ENCODE measurements at places on chromosomes 1 and 21.

DNA sequence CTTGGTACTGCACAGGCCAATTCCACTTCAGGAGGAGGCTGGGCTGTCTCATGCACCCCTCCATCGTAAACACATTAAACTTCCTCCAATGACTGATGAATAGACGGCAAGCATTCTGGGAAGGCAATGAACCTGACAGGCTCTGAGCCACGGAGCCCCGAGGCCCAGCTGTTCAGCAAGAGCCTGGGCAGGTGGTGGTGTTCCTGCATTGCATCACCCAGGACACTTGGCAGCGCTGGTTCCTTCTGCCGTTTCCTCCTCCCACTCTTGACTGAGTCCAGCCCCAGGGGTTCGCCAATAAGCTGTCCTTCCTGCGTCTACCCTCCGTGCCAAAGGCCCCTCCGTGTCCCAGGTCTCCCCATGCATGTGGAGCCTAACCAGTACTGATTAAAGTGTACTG is 109.8 kb downstream of the JAK1 start:
- DNase-seq = no peak

DNA sequence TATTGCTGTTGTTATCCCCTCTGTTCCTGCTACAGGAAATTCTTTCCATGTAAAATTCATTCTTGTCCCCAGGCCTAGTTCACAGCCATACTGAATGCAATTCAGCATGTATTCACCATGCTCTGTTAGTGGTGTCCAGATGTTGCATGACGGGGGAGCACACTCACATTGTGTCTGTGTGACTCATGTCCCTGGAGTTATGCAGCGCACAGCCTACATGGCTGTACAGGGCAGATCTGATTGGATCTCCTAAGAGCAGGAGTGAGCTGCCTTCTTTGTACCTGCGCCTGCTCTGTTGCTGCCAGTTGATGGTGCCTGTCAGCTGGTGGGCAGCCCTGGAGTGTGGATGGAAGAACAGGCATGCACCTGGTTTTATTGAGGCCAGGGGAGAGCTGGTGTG is 17.6 kb downstream of the HTR6 start:
- DNase-seq = peak; percentile 80

DNA sequence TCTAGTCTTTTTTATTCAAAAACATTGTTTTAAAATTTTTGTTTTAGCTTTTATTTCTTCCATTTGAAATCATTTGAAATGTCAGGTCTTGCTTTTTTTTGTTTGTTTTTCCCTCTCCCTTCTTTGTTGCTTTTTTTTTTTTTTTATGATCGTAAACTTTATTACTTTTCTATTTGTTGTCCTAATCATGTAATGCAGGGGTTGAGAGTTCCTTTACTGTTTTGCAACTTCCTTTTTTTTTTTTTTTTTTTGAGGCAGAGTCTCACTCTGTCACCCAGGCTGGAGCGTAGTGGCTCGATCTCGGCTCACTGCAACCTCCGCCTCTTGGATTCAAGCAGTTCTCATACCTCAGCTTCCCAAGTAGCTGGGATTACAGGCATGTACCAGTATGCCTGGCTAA is 24.8 kb downstream of the IVNS1ABP start:
- DNase-seq = no peak

DNA sequence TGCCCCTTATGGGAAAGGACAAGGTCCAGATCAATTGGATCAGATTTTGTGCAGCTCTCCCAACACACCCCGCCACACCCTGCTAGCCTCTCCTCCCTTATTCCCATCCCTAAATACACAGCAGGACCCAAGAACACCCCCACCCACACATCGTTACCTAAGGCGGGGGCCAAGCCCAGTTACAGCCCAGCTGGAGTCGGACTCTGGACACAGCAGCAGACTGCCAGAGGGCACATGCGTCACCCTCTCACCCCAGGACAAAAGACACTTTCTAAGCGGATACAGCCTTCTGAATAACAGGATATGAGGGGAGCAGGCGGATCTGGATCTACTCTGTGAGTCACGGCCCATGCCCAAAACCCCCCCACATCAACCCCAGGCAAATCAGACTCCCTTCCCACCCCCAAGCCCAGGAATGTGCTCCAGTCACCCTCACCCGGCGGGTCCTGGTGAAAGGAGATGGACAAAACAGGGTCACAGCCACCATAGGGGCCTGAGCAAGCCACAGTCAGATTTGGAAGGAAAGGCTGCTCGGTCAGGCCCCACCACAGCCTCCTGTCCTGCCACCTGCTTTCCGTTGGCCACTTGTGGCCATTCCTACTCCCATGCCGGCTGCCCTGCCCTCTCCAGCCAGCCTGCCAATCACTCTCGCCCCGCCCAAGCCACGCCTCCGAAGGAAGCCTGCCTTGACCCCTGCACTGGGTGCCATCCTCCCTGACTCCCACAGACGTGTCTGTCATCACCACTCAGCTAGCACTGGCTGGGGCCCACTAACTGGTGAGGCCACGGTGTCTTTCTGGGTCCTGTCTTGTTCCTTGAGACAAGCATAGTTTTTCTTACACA is 4.0 kb downstream of the S100A16 start:
- peak; percentile 39 for DNase-seq

DNA sequence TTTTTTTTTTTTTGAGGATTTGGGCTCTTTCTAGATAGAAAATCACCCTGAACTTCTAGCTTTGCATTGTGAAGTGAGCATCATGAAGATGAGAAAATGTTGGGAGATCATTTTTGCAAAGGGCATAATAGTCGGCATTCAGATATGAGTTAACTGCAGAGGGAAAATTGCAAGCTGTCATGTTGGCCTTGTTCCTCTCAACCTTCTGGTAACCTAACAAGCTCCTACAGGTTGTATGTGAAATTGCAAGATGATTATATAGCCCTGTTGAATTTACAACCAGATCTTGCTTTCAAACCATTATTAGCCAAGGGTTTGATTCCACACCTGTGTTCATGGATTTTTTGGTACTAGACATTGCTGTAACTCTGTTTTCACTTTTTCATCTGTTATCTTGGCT is 2.2 kb downstream of the ELOA start:
- DNase-seq = no peak

GRCh38 chr1:64678366-64678765 is 66.5 kb upstream of the RAVER2 start:
- DNase-seq = no peak

- DNase-seq = no peak
Observed at GRCh38 chr1:54842206-54842915, 41.2 kb upstream of the TTC22 start.

DNA sequence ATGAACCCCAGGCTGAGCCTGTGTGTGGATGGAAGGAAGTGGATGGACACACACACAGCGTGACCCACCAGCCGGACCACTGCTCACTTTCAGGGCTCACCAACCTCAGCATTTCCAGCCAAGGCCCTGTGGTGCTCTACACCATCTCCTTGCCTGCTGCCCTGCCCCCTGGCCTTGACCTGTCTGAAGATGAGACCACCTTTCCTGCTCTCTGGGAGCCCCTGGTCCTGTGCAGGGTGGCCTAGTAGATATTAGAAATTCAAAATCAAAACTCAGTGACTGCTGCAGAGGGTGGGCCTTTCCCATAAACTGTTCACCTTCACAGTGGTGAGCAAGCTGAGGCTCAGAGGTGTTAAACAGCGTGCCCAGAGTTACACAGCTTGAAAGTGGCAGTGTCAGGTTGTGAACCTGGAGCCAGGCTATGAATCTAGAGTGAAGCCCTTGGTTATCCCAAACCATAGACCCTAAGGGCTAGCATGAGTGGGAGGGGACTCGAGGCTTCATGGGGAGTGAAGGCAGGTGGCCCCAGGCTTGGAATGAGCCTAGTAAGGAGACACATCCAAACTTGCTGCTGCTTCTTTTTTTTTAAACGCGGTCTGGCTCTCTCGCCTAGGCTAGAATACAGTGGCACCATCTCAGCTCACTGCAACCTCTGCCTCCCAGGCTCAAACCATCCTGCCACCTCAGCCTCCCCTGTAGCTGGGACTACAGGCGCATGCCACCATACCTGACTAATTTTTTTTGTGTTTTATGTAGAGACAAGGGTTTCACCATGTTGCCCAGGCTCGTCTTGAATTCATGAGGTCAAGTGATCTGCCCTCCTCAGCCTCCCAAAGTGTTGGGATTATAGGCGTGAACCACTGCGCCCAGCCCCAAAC is 41.5 kb downstream of the MAN1C1 start:
- DNase-seq = no peak

DNA sequence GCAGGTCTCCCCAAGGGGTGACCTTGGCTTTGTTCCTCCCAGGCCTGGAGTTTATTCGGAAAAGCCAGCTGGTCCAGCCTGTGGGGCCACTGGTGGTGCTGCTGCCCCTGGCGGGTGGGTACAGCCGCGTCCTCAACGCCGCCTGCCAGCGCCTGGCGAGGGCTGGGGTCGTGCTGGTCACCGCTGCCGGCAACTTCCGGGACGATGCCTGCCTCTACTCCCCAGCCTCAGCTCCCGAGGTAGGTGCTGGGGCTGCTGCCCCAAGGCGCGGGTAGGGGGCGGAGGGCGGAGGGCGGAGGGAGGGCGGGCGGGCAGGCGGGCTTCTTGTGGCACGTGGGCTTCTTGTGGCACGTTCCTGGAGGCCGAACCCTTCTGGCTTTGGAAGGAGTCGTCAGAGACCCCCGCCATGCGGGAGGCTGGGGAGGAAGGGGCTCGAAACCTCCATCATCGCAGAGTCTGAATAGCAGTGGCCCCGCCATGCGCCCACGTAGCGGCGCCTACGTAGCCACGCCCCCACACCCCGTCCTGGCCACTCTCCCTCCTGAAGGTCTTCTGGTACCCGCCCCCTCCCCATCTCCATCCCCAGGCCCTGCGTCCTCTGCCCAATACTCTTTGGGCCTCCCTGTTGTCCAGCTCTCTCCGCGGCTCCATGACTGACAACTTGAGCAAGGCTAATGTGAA is 16.7 kb downstream of the PCSK9 start:
- no peak for DNase-seq

DNA sequence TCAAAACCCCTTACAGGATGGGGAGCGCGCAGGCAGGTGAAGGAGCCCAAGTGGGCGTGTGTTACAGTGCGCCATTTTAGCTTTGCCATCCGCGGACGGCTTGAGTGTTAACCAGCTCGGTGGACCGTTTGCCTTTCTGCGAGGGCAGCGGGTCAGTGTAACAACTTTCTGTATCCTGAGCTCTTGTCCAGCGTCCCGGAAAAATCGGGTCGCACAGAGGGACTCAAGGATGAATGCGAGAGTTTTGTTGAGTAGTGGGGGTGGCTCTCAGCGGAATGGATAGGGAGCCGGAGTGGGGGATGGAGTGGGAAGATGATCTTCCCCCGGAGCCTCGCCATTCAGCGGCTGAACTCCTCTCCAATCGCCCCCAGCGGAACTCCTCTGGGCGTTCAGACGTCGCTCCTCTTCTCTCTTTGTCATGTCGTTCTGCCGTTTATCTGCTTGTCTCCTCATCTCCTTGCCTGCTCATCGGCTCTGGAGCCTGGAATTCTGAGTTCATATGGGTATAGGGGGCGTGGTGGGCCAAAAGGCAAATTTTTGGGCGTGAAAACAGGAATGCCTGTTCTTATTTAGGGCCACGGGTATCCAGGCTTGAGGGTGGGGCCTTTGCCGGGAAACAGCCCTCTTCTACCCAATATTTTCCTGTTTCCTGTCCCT is 295.4 kb downstream of the CTH start:
- DNase-seq = no peak

DNA sequence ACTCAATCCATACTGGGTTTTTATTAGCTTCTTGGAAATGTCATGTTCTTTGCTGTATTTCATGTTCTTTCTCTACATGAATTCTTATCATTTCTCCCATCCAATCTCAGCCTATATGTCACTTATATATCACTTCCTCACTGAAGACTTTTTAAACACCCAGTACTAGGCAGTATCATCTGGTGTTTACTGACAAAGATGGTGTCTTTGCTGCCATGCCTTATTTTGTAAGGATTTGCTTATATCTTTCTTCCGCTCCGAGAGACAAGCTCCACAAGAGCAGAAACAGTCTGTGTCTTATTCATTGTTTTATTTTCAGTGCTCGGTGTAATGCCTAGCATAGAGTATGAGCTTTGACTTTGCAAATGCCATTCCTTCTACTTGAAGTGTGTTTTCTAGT is 30.2 kb downstream of the F13B start:
- no peak for DNase-seq

GRCh38 chr21:46427516-46427915 is 31.2 kb upstream of the DIP2A start:
- DNase-seq = no peak

DNA sequence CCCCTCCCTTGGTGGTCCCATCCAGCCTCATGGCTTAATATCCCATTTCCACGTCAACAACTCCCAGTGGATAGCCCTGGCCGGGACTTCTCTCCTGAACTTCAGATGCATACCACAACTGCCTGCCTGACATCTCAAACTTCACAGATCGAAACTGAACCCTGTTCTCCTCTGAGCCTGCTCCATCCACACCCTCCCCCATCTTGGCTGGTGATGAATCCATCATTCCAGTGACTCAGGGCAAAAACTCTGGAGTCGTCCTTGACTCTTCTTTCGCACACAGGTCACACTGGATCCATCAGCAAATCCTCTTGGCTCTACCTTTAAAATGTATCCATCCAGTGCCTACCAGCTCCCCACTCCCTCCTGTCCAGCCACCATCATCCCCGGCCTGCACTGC is 3.9 kb downstream of the TAS1R2 start:
- no peak for DNase-seq

- DNase-seq = no peak
Observed at GRCh38 chr1:23023174-23023845, 4.0 kb downstream of the KDM1A start.

DNA sequence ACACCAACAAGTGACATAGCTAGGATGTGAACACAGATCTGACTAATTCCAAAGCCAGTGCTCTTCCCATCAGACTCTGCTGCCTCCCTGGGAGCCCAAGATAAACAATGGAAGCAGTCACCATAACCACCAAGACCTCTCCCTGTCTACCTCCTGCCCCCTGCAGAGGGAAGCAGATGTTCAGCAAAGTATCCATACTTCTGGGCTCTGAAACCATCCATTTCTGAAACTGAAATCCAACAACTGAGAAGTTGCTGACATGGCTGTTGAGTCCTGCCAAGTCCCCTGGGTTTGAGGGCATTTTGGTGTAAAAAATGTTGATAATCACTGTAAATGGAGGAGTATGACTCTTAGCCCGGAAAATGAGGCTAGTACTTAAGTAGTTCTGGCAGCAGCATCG is 102.1 kb downstream of the TYW3 start:
- DNase-seq = peak; percentile 73

GRCh38 chr21:26795866-26796329 is 49.3 kb downstream of the ADAMTS1 start:
- DNase-seq = peak; percentile 75

GRCh38 chr1:168786476-168787330 is 57.7 kb upstream of the DPT start:
- no peak for DNase-seq

DNA sequence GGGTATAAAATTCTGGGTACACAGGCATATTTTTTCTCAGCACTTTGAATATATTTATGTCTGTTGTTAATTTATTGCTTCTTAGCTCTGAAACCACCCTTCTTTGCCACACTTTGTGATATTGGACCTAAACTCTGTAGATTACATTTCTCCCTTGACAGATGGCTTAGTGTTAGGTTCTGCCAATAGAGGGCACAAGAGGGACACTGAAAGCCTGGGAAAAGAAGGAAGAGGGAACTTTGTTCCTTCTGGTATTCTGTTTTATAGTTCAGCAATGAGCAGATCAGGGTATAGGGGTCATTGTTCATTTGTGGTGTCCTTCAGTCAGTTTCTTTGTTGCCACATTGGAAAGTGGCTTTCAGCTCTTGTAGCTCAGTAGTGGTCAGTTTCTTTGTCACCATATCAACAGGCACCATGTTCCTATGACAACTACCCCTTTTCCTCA is 423.5 kb upstream of the PROX1 start:
- no peak for DNase-seq
